Esophagus squamous epithelium (tissue), 5 donors: ENCODE measurements at places on chromosomes 1 and 21. TPM values are rescaled to one million over a fixed set of nuclear protein-coding genes. Genes with fewer than 3 reads are reported as not detected.

Gene CRYAA
- not detected for total RNA-seq

DNA sequence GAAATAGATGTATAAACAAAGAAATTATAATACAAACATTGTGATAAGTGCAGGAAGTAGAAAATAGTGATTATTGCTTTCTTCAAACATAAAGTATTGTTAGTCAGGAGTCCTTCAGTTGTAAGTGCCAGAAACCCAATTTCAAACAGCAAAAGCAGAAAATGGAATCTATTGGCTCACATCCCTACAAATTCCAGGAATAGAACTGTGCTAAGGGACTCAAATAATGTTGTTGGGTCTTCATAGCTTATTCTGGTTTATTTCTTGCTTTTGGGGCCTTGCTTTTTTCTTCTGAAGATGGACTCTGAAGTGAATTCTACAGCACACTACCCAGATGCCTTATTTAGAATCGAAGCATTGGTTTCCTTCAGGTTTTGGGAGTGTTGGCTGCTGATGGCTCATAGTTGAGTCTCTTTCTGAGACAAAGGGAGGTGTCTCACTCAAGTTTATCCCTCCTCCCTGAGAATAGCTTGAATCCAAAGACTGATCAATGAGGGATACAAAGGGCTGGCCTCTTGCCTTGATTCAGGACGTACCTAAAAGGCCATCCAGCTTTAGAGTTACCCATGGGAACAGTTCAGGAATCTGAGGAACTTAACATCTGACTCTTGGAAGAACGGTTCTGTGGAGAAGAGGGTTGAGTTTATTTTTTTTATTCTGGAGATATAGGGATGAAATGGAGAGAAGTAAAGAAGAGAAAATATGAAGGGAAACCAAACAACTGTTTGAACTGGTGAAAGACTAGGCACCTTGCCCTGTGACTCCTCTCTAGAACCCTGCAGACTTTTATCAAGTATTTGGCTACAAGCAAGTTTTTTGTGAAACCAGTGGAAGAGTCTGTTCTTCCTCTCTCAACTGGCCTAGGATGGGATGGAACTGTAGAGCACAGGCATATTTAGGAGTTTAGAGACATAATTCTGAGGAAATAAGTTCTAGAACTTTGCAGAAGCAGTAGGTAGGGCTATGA, 39.0 kb upstream of the ATG4C start:
- no peak overlapping the region for H3K27ac ChIP-seq
- H3K36me3 ChIP-seq = no peaks in the 10 kb centered on the region
- no peak overlapping the region for H3K4me3 ChIP-seq
- no peaks in the 10 kb centered on the region for H3K4me1 ChIP-seq

DNA sequence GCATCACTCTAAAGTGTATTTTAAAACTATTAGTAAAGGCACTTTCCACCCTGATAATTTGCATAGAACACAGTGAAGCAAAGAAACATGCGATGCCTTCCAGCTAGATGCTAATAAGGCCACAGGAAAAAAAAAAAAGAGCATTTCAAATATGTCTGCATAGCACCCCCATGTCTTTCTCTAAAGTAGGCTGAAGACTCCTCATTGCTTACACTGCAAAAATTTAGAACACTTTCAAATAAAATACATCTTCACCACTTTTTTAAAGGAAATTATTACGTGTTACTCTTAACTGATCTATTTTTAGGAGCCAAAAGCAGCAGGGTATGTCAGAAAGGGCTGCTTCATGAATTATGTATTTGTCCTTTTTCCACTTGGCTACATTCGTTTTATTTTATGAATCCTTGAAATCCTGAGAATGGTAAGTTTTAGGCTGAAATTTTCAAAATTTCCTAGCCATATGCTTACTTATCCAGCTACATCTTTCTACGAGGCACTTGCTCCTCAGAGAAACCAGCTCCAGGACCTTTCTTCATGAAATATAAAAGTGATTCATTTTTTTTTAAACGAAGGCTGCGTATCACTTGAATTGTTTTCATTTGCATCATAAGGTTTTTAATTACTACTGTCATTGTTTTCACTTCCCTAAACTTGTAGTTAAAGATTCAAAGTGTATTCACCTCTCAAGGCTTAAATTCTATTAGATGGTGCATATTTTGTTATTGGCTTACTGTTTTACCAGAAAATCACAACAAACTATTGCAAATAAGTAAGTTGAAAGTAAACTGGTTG, 513.0 kb downstream of the PTPRC start:
- H3K36me3 ChIP-seq = no peaks in the 10 kb centered on the region
- H3K27me3 ChIP-seq = no peaks in the 10 kb centered on the region
- no peaks in the 10 kb centered on the region for H3K4me1 ChIP-seq

DNA sequence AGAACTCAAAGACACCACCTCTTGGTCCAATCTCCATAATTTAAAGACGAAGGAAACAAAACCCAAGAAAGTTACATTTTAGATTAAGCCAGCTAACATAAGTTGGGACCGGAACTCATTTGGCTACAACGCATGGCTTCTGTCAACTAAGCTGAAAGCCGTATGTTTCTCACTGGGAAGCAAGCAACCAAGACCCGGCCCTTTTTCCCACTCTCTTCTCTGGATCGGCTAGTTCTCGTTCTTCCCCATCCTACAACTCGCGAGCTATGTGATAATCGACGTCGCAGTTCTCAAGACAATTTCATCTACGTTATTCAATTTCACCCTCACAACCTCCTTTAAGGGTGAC, 601 bp downstream of the CCT8 start:
- peak overlapping the region; percentile 93 for H3K27ac ChIP-seq

- H3K36me3 ChIP-seq = no peaks in the 10 kb centered on the region
- H3K4me1 ChIP-seq = no peaks in the 10 kb centered on the region
- no peak overlapping the region for H3K27ac ChIP-seq
- DNase-seq = no peak
- no peaks in the 10 kb centered on the region for H3K27me3 ChIP-seq
Measured at GRCh38 chr21:32867597-32867996, 96.0 kb upstream of the PAXBP1 start.

Gene SFN
- 2,609 TPM for total RNA-seq

Gene TSTD1
- 88.5 TPM for total RNA-seq

GRCh38 chr1:235648954-235649367, 623 bp downstream of the GNG4 start:
- H3K27ac ChIP-seq = no peak overlapping the region
- peaks cover 12% of the 10 kb centered on the region for H3K4me1 ChIP-seq
- peak overlapping the region; percentile 45 for H3K4me3 ChIP-seq
- no peak for DNase-seq

GRCh38 chr1:187010571-187011309, 182.0 kb downstream of the PLA2G4A start:
- H3K27me3 ChIP-seq = no peaks in the 10 kb centered on the region
- no peak overlapping the region for H3K4me3 ChIP-seq

Gene ADORA1
- total RNA-seq = not detected

DNA sequence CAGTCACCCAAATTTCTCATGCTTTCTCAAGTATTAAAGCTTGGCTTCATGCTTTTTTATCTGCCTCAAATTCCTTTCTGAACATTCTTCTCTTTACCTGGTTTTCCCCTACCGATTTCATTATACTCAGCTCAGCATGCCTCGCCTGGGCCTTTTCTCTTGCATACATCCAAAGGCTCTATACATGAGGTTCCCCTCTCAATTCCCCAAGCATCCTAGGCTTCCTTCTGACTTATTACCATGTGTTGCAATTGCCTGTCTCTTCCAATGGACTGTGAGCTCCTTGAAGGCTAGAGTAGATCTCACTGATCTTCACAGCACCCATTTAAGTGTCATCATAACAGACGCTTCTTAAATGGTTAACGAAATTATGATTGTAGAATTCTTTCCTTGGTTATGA, 24.1 kb upstream of the CYP4A22 start:
- no peaks in the 10 kb centered on the region for H3K27me3 ChIP-seq
- H3K36me3 ChIP-seq = no peaks in the 10 kb centered on the region
- DNase-seq = no peak
- H3K27ac ChIP-seq = no peak overlapping the region
- H3K4me1 ChIP-seq = no peaks in the 10 kb centered on the region
